Upper lobe of right lung (tissue), 1 donor: ENCODE measurements at places on chromosomes 7 and 10. TPM values are rescaled to one million over a fixed set of nuclear protein-coding genes. Genes with fewer than 3 reads are reported as not detected.

DNA sequence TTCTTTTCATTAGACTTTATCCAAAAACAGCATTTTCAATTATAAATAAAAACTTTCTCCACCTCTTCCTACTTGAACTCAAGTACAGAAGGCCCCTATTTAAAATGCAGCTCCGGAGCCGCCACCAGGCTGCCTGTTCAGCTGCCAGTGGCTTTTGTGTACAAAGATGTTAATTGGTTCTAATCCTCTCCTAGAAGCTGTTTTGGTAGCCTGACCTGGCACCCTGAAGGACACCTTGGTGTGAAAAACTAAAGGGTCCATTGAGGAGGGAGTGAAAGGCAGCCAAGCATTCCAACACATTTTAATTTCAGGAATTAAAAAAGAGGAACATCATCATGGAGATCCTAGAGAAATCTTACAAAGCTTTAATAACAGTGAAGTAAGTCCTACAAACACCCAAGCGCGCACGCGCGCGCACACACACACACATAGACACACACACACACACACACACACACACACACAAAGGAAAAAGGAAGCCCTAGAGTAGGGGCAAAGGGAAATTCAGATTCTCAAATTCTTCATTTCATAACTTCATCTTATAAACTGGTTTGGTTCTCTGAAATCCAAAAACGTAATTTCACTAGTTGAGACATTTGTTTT, 41.4 kb downstream of the VAX1 start:
- no peak for DNase-seq

CNPY1 gene
- total RNA-seq, result not detected

DNA sequence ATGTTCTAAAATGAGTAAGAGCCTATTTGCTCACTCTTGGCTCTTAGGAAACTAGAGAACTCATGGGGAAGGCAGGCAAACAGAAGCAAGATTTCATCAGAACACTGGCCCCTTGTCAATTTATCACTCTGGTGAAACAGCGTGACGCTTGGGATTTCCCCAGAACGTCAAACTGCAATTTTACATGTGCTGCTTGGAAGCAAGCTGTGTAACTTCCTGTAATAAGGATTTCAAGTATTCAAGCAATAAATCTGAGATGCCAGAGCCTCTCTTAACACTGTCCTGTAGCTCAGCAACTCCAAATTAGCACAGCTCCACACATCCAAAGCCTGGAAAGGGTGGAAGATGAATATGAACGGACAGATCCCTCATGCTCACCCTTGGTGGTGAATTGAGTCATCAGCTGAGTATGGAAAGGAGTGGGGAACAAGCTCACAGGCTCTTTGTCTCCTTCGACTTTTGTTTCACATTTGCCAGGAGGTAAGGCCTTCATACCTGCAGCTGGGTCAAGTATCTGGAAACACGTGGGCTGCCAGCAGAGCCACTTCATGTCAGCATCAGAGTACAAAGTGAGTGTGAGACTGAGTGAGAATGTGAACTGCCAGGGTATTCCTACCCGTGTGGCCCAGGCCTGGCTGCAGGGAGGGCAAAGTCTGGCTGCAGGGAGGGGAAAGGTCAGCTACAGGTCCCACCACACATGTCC, 140.4 kb upstream of the NAMPT start:
- peak; percentile 79 for DNase-seq

GRCh38 chr10:64265961-64266360, 744.8 kb downstream of the REEP3 start:
- DNase-seq, result no peak

ZNF746 gene
- 17.0 TPM for total RNA-seq

GRCh38 chr10:72418679-72419078, 64.0 kb upstream of the DNAJB12 start:
- DNase-seq, result no peak

DNA sequence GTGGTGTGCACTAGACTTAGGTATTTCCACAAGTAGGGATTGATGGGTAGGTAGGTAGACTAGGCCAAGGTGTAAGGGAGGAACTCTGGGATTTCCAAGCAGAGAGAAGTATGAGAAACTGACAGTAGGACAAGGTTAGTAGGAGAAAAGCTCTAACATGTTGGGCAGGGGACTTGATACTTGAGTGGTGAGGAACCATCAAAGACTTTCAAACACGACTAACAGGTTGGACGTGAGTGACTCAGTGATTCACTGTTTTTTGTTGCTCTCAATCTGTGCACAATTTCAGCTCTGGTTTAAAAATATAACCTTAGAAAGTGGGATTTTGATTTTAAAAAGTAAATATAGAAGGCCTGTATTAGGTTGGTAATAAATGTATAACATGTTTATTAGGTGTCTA, 44.4 kb downstream of the KLHDC10 start:
- no peak for DNase-seq

TMEM176A gene
- total RNA-seq, result 63.7 TPM
